Lung microvascular endothelial cell (primary cell): ENCODE measurements at places on chromosomes 16 and 17.

DNA sequence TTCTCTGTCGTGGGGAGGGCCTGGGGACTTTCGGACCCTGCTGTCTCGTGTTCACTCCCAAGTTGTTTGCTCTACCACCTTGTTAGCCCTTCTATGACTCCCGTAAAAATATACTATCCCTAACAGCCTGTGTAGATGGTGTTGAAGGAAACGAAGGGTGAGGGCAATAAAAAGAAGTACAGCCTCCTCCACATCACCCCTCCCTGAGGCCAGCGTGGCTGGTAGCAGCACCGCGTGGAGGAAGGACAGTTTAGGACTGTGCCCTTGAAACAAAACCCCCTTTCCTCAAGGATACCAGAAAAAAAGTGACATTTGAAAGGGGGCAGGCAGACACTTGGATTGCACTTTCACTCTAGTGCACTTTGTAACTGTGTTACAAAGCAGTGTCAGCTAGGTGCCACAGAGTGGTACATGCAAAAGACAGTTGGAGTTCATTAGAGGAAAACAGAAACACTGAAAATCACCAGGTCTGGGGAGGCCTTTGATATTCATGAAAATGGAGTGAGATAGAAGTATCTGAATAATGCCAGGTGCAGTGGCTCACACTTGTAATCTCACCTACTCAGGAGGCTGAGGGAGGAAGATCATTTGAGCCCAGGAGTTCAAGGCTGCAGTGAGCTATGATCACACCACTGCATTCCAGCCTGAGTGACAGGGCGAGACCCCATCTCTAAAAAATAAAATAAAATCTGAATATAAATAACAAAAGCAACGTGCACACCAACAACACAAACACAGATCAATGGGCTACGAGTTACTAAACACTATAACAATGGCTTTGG, 53.8 kb downstream of the TBX4 start:
- DNase-seq: no peak

- peak; percentile 73 for DNase-seq
Observed at GRCh38 chr17:36602924-36603384, 1.6 kb downstream of the MRM1 start.

GRCh38 chr17:36533935-36534839, 481 bp downstream of the MYO19 start:
- peak; percentile 71 for DNase-seq

DNA sequence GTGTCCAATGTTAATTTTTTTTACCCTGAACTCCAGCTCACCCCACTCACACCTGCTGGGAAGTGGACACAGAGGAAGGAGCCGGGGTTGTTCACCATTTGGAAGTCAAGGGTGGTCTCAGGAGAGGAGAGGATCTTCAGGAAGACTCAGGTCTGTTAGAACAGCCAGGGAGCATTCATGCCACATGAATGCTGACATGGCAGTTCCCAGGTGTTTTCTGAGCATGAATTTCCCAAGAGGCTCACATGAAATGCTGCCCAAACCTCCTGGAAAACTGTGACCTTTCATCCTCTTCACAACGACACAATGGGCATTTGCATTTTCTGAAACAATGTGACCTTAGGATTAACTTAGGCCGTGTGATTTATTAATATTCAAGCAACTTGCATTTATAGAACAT, 2409.2 kb downstream of the TP53TG3F start:
- no peak for DNase-seq
